ENCODE measurements at places on chromosomes 7 and 10.

- peak; percentile 76 for DNase-seq
Measured at GRCh38 chr10:72272689-72273409, 875 bp upstream of the DDIT4 start.

DNA sequence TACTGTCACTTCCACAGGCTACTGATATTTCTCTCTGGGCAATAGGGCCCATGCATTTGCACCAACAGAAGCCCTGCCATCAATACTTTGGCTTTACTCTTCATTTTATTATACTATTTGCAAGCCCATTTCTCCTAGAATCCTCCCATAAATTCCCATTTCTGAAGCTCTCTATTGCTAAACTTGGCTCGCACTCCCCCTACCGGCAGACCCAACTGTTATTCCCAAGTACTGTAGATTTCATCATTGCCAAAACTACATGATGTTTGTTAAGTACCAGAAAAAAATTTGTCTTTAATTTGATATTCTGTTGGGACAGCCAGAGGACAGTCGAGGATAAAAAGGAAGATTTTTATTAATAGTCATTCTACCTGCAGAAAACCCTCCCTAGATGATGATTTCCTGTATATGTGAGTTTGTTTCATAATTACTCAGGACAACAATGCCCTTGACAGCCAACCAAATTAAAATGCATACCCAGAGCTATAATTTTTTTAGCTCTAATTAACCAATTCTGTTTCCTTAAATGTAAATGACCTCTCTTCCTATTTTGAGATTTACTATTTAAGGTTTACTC lies 298.6 kb downstream of the REEP3 start:
- peak; percentile 3 for DNase-seq

- DNase-seq = no peak
Measured at GRCh38 chr7:28176174-28176573, 4.4 kb downstream of the JAZF1 start.

GRCh38 chr10:88194961-88195367 lies 331.5 kb downstream of the PTEN start:
- no peak for DNase-seq

DNA sequence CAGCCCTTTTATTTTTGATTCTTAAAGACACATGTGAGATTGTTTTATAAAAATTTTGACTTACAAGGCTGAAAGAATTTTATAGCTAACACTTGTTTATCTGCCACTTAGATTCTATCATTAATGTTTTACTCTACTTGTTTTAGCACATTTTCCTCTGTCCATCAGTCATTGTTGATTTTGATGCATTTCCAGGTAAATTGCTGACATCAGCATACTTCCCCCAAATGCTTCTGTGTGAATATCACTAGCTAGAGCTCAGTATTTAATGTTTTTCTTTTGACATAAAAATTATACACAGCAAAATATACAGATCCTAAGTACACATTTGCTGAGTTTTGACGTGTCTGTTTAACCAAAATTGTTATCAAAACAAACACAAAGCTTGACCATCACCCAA lies 43.0 kb downstream of the INPP5A start:
- DNase-seq = no peak

- no peak for DNase-seq
Measured at GRCh38 chr10:95728526-95728925, 27.4 kb upstream of the ENTPD1 start.

- no peak for DNase-seq
Measured at GRCh38 chr10:23432639-23433038, 6.2 kb upstream of the OTUD1 start.

DNA sequence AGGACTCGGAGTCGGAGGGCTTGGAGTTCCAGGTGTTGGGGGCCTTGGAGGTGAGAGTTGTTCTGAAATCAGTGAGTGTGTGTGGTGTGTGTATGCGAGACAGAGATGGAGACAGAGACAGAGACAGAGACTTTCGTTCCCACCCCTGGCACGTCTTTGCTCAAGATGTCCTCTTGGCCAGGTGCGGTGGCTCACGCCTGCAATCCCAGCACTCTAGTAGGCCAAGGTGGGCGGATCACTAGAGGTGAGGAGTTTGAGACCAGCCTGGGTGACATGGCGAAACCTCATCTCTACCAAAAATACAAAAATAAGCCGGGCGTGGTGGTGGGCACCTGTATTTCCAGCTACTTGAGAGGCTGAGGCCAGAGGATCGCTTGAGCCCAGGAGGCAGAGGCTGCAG lies 20.0 kb upstream of the LIMK1 start:
- no peak for DNase-seq

DNA sequence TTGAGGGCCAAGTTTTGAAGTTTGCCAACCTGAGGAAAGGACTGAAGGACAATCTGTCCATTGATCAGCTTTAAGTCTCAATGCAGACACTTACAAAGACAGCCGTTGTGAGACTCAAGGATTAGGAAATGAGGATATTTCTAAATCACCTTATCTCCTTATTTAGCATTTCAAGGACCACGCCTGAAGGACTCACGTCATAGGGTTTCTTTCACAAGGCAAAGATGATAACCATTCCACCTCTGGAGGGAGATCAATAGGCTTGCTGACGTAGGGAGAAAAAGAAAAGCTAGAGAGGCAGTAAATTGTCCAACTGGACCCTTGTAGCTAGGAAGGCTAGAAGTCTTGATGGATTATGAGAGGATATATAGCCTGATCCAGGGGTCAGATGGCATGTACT lies 3.3 kb upstream of the ASB4 start:
- no peak for DNase-seq

- DNase-seq = no peak
Measured at GRCh38 chr7:137957887-137958286, 44.0 kb downstream of the CREB3L2 start.

DNA sequence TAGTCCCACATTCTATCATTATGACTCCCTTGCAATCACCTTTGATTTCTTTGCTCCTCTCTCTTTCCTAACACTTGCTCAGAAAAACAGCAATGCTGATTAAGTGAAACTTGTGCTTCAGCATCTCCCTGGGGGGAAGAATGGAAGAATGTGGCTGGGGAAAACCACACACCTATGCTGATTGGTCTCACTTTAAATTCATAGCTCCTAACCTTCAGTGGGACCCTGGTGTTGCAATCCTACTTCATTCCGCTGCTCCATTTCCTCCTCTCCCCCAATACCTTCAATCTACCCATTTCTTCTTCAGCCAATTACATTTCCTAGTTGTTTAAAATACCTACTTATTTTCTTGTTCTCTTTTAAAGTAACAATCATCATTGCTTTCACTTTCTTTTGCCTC lies 1166.7 kb upstream of the C7orf33 start:
- no peak for DNase-seq

DNA sequence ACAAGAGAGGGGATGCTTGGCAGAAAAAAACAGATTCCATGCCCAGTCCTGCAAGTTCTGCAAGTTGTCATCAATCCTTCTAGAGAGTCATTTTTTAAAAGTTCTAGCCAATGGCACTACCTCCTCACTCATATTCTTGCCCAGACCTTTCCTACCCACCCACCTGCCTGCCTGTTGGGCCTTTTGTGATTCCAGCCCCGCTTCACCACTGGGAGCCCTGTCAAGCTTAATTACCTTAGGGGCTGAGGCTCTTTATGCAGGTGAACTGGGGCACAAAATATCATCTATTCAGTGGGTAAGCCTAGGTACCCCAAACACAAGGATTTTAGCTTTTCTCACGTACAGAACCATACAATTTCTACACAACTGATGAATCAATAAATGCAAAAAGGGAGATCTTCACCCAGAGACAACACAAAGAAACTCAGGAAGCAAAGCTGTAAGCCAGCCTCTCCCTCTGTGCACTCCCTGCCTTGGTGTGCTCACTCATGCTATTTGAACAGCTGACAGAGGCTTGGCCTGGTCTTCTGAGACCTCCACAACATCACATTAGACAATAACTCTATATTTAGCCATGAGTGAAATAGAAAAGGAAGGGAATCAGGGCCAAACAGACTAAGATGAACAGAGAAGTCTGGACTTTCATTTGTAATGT lies 222.6 kb downstream of the HTR7 start:
- DNase-seq = no peak

GRCh38 chr10:23755556-23755955 lies 316.7 kb downstream of the OTUD1 start:
- no peak for DNase-seq

DNA sequence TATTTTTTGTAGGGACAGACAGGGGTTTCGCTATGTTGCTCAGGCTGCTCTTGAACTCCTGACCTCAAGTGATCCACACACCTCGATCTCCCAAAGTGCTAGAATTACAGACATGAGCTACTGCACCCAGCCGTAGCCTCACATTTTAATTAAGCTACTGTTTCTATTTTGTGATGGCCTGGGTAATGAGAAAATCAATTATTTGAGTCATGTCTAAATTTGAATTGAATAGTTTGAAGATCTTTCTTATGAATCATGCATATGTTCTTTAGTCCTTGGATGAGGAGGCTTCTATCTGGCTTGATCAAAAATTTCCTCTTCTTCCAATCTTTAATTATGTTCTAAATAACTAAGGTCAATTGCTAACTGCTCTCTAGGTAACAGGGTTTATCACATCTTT lies 175.0 kb downstream of the REEP3 start:
- DNase-seq = no peak

- no peak for DNase-seq
Measured at GRCh38 chr7:148722340-148723165, 23.9 kb downstream of the CUL1 start.

- peak; percentile 97 for DNase-seq
Measured at GRCh38 chr10:69494626-69495558, 43.6 kb downstream of the TSPAN15 start.

- DNase-seq = no peak
Measured at GRCh38 chr7:20834656-20835055, 48.0 kb upstream of the SP8 start.

- DNase-seq = no peak
Measured at GRCh38 chr7:40697653-40698052, 562.8 kb downstream of the SUGCT start.

DNA sequence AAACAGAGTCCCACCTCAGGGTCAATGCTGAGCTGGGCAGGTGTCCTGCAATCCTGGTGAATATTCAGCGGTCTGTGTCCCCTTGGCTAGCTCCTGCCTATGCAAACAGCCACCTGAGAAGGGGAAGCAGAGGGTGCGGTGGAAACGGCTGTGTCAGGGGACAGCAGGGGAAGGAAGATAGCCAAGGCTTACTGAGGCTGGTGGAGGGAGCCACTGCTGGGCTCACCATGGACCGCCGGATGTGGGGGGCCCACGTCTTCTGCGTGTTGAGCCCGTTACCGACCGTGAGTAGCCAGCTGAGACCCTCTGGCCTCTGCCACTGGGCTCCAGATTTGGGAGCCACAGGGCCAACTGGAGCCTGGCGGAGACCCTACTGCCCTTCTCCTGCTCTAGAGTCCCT lies at the start of gene GHRHR:
Gene GHRHR (plus strand): TSS at position 112 of the 400 bp plus-strand sequence. CDS start 116 bp downstream, at position 228.
- DNase-seq = no peak

DNA sequence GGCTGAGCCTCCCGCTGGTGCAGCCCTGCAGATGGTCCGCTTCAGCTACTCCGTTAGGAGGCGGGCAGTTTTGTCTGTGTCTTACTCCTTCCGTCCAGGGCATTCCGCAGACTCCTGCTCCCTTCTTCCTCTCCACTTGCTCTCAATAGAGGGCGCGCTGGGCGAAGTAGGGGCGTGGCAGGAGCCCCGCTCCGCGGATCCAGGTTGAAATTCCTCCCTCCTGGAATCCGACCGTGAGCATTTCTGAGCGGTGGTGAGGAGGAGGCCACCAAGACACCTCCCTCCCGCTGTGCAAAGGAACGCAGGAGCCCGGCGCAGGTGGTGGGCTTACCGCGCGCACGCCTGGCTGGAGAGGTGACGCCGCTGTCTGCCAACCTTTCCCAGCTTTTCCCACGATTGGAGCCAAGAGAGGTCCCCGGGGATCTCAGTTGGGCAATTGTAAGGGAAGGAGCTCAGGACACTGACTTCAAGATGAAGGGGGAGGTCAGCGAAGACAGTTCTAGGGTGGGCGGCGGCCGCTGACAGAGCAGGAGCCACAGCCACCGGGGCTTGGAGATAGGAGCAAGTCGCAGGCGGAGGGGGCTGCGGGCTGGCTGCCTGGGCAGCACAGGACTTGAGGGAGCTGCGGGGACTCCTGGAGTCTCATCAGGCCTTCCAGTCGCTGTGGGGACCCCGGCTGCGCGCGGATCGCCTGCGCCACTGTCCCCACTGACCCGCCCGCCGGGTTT lies 1011.3 kb downstream of the XPNPEP1 start:
- DNase-seq = peak; percentile 35

DNA sequence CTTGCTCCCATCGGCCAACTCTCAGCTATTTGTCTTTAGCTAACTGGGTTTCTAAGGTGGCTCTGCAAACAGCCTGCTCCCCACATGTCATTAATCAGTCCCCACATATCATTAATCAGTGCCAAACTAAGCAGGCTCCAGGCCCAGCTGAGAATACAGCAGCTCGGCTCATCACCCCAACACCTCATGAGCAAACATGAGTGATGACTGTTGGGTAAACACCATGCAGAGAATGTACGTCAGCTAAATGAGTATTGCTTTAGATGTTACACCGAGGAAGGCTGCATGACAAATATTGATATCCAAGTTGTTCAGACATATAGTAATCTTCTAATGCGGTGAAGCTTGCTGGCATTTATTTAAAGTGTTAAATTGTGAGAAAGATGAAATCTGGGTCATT lies 187.5 kb upstream of the AOAH start:
- DNase-seq = no peak

DNA sequence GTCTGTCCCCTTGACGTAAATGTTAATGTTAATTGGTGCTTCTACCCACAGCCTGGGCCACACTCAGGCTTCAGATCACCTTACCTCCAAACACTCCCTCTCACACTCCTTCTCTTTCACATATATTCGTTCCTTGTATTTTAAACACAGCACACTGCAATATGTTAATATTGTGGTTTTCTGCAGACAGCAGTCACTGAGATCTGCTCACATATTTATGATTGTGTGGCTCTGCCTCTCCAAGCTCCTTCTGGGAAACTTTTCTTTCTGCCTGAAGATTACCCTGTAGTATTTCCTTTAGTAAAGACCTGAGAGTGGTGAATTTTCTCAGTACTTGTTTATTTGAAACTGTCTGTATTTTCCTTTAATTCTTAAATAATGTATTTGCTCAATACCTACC lies 104.7 kb downstream of the VWC2 start:
- DNase-seq = no peak

DNA sequence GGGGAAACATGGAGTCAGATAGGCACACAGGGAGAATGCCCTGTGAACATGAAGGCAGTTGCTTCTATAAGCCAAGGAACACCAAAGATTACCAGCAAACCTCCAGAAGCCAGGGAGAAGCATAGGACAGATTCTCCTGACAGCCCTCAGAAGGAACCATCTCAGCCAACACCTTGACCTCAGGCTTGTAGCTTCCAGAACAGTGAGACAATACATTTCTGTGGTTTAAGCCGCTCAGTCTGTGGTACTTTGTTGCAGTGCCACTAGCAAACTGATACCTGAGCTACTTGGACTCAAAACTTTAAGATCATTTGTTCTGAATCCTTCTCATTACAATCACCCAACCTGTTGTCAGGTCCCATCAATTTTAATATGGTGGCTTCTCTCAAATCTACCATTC lies 31.2 kb downstream of the ABLIM1 start:
- no peak for DNase-seq

DNA sequence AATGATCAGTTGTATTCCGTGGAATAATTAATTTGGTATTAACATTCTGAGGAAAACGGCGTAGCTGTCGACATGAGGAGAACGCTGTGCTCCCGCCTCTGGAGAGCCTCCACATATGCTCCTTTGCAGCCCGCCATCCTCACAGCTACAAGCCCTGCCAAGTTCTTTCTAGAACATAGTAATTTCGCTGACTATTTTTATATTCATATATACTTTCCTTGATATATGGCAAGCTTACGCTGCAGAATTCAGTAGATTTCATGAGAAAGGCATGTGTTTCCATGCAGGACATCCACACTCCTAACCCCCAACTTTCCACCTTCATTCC lies 45.2 kb downstream of the TBXAS1 start:
- no peak for DNase-seq

- no peak for DNase-seq
Measured at GRCh38 chr10:5508161-5508604, 8.8 kb upstream of the CALML5 start.
